ENCODE measurements at places on chromosomes 12 and 14. TPM values are rescaled to one million over a fixed set of nuclear protein-coding genes. Genes with fewer than 3 reads are reported as not detected.
A peak's percentile ranks its signal among the peaks of the same experiment; 100 is the strongest.

DNA sequence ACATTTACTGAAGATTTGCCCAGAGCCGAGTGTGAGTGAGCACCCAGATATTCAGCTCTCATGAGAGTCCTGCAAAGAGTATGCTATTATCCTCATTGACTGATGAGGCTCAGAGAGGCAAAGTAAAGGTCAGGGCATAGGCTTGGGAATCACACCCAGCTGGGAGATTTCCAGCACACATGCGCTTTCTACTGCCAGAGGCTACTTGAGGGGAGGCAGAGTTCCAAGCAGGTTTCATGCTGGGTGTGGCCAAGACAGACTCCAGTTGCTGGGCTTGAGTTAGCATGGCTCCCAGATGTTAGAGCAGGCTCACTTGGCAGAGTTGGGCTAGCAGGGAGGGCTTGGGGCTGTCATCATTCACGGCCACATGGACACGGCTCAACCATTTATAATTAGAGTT is 14.4 kb upstream of the FAM181A start:
- DNase-seq = no peak

DNA sequence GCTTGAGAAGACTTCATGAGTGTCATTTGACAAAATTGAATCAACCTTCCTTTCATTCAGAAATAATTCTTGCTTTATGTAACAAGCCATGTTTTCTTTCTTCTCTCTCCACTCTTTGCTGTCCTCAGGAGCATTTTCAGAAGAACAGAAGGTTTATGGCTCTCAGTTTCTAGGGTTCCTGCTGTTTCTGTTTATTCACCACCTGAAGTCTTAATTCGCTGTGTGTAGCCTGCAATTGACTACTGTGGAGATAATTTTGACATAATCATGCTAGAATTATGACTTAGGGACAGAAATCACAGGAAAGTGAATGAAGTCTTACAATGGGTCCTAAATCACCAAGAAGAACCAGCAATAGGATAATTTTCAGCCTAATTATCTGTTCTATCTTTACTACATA is 7.2 kb upstream of the PLEKHG7 start:
- no peak for DNase-seq

DNA sequence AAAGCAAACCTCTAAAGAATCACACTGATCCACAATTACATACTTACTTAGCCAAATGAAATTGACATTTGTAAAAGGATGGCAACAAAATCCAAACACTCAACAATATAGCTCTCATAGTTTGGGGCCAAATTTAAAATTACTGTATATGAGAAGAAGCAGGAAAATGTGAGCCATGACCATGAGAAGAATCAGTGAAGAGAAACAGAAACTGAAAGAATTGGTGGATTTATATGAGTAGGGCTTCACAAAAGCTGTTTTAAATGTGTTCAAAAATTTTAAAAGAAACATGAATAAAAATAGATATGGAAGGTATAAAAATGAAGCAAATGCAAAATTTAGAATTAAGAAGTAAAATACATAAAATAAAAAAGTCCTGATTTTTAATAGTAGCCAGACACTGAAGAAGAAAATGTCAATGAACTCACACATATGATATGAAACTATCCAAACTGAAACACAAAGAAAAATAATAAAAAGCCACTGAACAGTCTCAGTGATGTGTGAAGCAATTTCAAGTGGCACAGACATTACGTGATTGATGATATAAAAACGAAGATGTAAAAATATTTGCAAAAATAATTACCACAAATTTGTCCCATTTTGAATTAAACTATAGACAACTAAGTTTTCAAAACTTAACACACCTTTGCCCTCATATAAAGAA is 87.9 kb upstream of the MDGA2 start:
- DNase-seq = no peak

DNA sequence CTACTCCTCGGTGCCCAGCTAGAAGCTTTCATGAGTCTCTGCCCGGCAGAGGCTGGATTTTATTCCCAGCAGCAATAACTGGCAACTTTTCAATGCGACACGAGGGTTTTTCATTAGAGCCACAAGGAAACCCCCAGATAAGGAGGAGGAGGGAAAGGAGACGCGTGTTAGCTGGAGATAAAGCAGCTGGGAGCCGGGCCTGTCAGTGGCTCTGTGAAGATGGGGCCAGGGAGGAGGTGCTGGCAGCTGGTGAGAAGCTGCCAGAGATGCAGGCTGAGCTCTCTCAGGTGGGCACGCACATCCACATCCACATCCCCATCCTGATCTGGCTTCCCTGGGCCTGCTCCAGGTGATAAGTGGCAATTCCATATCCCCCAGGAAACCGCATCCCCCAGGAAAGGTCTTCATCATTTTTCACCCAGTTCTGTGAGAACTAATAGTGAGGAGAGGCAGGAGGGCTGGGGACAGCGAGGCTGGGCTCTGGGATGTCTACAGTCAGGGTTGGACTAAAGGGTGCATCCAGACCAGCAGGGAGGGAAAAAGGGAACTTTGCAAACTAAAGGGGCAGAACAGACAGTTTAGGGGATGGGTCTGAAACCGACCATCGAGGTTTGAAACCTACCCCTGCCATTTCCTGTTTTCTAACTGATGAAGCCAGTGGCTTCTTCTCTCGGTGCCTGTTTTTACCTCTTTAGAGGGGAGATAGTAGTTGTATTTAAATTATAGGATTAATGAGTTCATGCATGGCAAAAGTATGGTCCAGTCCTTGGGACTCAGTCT is 413.2 kb downstream of the DPF3 start:
- DNase-seq = no peak

- no peak for DNase-seq
Observed at GRCh38 chr12:14946162-14946561, 7.8 kb upstream of the ERP27 start.

- peak; percentile 13 for DNase-seq
Observed at GRCh38 chr12:74722709-74723108, 185.1 kb downstream of the ATXN7L3B start.

- no peak for DNase-seq
Observed at GRCh38 chr14:69606258-69607184, 4.9 kb upstream of the SUSD6 start.

DNA sequence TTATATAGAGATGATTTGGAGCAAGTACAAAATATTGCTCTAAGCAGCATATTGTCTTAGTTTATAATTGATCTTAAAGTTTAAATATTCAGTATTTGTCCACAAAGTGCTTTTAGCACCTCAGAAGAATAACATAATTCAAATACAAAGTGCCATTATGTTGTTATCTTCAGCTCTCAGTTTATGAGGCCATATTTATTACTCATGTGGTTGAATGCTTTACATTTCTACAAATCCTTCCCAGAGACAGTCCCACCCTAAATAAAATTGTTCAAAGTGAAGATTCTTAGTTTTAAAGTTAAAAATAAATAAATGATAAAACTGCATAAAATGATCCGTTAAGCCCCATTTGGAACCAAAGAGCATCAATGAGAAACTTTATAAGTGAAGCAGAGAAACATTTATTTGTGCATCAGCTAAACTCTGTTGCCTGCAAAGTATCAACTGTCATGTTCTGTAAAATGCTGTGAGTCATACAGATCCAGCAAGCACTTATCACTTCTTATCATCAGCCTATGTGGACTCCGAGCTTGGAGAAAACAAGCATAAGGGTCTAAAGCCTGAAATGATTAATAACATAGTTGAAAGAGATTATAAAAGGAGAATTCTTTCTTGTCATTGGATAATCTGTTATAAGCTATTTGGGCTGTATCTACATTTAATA is 218.9 kb downstream of the ADAMTS20 start:
- DNase-seq = no peak

DNA sequence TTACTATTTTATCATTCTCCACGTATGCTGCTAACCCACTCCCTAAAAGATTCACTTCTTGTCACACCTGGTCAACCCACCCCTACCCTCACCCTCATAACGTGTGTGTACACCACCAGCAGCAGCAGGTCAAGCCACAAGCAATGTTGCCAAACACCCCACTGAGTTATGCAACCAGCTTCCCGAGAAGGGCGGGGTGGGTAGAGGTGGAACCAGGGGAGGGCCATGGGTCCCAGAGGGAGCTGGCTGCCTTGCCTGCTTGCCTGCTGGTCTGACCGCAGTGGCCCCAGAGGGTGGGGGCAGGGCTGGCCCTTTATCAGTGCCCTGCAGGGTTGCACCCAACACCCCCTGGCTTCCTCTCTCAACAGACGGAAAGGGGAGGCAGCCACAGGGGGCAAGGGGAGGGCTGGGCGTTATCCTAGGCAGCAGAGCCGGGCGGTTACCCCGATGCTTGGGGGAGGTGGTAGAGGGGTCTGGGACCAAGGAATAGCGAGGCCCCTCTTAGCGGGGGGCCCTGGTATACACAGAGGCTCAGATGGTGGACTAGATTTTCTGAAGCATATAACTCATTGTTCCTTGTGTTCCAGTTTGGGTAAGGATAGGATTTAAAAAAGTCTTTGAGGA is 3.5 kb upstream of the NFE2 start:
- DNase-seq = peak; percentile 88

DNA sequence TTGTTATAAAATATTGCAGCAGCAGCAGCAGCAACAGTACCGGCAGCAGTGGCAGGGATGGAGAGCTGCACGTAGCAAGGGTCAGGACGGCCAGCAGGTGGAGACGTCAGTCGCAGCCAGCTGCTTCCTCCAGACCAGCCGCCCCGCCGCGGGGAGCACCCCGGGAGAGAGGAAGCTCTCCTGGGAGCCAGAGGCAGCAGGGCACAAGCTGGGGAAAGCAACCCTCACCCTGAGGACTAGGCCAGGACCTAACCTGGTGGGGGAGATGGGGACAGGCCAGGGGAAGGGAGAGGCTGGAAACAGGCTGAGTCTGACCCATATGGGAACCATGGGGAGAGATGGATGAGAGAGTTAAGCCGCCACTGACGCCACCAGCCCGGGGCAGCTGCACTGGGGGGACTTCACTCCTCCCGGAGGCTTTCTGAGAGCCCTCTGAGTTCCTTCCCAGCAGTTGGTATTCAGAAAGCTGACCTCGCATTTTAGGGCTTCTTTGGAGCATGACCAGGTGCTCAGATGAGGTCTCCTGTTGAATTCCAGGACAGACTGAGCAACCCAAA is 56.3 kb downstream of the SPTB start:
- DNase-seq = peak; percentile 86

- no peak for DNase-seq
Observed at GRCh38 chr12:102067574-102068258, 5.9 kb upstream of the WASHC3 start.

DNA sequence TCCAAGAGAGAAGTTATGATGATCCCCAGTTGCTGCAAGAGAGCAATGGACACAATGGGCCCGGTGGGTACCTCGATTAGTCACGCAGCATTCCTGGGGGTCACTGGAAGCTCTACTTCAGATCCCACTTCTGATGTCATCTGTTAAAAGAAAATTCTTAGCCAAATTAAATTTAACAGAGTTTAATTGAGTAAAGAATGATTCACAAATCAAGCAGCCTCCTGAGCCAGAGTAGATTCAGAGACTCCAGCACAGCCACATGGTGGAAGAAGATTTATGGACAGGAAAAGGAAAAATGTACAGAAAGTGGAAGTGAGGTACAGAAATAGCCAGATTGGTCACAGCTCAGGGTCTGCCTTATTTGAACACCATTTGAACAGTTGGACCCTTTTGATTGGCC is 107.5 kb downstream of the SPTSSA start:
- no peak for DNase-seq

- no peak for DNase-seq
Observed at GRCh38 chr12:109753054-109753401, 39.4 kb downstream of the FAM222A start.

DNA sequence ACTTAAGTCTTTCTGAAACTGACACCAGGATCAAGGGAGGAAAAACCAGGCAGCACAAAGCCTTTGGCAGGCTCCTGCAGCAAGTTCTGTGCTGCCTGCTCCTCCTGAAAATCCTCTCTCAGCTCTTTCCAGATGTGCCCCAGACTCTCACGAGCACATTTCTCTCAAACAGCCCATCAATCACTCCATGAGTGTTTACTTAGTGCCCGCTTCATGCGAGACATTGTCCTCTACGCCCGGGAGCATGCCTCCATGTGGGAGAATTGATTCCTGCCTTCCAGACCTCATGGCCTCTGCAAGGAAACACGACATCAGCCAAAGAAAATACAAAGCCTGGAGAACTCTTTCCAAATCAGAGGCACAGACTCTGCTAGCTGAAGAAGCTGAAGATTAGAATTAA is 46.5 kb upstream of the TSPAN11 start:
- DNase-seq = no peak

- DNase-seq = no peak
Observed at GRCh38 chr14:33642691-33643244, 308.1 kb downstream of the EGLN3 start.

- peak; percentile 71 for DNase-seq
Observed at GRCh38 chr12:6914246-6914946, at the start of gene ENO2. Gene ENO2 (plus strand): TSS chr12:6914580. CDS start chr12:6915833, 1,253 bp downstream.

DNA sequence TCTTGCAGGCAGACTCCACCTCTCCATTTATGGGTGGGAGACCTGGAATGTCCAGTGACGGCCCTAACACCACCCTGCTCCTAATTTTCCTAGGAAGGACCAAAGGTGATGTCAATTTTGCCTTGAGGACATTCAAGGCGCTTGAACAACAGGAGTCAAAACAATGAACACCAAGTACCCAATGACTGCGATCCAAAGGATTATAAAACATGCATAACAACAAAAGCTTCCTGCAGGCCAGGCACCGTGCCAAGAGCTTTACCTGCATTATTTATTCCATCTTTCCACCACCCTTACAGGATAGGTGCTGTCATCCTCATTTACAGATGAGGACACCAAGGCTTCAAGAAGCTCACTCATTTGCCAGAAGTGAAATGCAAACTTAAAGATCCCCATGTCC is 15.2 kb upstream of the FOXN3 start:
- DNase-seq = no peak

Gene OTOGL
- total RNA-seq = 0.05 TPM

Gene LRIG3
- 261 TPM for total RNA-seq

Gene TEX52
- not detected for total RNA-seq

Gene KCNJ8
- not detected for total RNA-seq

Gene GALNT4
- total RNA-seq = 67.0 TPM

Gene MYF6
- not detected for total RNA-seq

Gene RAB5B
- total RNA-seq = 91.6 TPM

Data from Calu3 (cell line).